ENCODE measurements at places on chromosomes 1 and 21.

DNA sequence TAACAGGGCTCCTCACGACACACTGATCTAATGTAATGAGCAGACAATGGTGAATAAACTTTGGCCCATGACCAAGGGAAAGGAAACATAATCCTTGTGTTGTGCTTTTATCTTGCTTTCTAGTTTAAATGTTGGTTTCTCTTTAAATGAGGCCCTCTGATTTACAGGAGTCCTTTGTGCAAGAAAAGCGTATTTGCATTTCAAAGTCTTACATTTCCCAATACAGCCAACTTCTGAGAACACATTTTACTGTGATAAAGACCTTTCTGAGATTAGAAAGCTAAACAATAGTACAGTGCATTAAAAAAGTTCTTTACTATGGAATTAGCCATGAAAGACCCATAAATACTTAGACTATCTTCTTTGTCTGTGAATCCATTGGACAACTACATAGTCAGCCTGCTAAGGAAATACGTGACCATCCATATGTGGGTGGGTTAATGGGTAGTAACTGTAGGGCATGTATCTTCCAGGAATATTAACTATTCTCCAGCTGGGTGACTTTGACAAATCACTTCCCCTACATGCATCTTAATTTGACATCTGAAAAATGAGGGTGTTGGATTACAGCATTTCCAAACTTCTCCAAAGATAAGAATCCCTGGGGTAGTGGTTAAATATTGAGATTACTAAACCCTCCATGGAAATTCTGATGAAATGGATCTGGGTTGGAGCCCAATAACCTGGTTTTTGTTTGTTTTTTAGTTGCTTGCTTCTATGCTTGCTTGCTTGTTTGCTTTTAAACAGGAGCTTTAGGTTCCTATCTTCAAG, 50.3 kb upstream of the USP1 start:
- DNase-seq = no peak

DNA sequence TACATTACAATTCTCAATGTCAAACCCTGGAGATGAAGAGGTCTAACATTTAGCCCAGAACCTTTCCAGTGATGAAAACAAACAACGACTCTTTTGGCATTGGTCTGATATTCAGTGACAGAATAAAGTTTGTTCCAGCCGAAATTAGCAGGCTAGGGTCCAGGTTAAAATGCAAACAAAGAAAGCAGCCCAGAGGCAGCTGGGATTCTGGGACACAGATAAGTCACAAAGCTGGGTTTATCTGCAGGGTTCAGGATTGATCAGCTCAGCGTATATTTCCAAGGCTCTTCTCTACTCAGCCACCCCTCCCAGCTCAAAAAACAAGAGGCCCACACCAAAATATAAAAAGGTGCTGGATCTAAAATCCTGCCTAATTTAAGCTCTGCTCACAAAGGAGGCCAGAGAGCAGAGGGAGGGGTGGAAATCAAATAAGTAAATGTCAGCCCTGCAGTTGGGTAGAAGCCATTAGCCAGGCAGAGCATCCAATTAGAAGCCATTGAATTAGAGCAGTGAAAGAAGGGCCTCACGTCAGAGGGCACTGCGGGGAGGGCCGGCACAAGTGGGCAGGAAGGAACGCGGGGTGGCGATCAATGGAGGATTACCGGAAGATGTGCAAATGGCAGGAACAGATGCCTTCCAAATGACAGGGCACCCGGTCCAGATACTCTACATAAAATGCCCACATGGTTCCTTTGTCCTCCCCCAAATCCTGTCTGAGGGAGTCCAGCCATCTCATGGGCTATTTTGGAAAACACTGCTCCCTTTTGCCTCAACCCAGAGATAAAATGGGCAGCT, 3.2 kb upstream of the KLHDC8A start:
- DNase-seq = no peak

DNA sequence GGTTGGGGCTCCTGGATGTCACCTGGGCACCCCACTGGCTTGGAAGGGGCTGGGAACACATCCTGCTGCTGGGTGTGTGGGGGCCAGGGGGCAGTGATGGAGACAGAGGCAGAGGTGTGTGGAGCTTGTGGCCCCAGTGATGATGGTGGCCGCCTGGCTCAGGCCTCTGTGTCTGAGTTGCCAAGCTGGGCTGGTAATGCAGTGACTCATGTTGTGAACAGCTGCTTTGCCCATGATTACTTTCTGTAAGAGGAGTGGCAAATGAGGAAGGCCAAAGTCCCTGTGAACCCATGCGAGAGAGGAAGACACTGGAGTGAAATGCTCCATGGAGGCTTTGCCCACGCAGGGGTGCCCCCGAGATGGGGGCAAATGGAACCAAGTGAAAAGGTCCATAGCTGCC, 86.8 kb downstream of the KCNJ6 start:
- DNase-seq = no peak

DNA sequence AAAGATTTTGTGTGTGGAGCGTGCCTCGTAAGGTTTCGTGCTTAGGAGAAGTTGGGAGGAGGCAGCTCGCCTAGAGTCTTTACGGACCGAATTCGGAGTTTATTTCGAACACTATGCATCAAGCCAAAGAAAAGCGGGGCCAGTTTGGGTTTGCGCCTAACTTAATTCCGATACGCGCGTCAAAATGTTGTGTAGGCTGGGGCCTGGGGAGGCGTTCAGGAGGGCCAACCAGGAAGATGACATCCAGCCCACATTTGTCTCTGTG, 6.4 kb downstream of the FOXD2 start:
- no peak for DNase-seq

DNA sequence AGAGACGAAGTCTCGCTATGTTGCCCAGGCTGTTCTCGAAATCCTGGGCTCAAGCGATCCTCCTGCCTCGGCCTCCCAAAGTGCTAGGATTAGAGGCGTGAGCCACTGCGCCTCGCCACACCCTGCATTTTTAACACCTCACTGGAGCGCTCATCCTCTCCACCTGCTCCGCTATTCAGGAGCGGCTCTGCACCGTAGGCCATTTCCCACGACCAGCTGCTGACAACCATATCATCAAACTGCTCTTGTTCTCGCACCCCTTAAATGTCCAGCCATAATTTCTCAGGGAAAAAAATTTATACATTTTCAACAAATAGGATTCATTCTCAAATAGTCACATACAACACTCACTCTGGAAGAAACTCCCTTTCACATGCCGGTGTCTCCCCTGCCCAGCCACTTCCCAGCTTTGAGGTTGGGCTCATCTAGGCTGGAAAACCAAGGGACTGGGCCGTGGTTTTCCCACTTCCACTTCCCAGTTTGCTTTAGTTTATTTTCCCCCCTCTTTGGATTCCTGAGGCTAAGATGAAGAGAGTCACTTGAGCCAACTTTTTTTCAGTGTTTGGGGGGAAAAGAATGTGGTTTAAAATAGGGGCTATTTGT, 639 bp upstream of the IPO9 start:
- DNase-seq = no peak

DNA sequence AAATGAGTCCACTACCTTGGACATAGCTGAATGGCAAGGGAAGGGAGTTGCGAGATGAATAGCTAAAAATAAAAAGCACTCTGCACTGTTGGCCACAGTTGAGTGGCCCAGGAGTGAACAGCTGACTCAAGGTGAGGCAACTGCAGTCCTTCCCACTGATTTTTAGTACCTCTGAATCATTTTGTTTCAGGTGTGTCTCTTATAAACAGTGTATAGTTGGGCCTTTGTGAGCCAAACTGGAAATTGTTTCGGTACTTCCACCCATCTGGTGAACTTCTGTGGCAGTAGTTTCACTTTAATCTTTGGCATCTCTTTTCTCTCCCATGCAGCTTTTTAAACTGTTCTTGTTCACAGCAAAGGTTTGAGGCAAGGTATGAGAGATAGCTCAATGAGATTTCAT, 122.7 kb downstream of the VAV3 start:
- no peak for DNase-seq

- no peak for DNase-seq
These were observed 1.2 kb upstream of the SMIM1 start for GRCh38 chr1:3771108-3772026.

GRCh38 chr1:94840808-94841207, 20.7 kb downstream of the SLC44A3 start:
- DNase-seq = no peak

- DNase-seq = no peak
These were observed 31.6 kb downstream of the MAPKAPK2 start for GRCh38 chr1:206716159-206716869.

GRCh38 chr1:24503059-24503751, 569 bp downstream of the RCAN3 start:
- DNase-seq = no peak

DNA sequence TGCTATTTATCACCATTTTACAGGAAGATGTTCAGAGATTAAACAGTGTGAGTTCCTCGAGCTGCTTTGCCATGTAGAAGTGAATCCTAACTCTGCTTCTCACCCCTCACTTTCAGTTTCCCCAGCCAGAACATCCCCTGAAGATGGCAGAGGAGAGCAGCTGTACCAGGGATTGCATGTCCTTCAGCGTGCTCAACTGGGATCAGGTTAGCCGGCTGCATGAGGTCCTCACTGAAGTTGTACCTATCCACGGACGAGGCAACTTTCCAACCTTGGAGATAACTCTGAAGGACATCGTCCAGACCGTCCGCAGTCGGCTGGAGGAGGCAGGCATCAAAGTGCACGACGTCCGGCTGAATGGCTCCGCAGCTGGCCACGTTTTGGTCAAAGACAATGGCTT, 16.9 kb downstream of the TENT5C start:
- DNase-seq = no peak

DNA sequence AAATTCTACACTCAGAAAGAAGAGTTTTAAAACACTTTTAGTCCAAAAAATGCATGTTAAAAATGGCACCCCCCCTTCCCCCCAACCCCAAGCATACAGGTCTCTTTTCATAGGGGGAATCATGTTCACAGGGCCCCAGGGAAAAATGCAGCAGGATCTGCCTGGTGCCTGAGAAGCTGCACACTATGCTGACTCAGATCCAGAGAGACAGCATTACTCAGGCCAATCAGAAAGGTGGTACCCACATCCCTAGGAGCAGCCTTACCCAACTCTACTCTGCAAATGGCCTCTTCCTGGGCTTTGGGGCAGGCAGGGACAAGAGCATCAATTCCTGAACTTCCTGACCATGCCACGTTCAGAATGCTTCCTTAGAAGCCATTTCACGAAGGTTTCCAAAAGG, 119.0 kb downstream of the HIVEP3 start:
- no peak for DNase-seq

DNA sequence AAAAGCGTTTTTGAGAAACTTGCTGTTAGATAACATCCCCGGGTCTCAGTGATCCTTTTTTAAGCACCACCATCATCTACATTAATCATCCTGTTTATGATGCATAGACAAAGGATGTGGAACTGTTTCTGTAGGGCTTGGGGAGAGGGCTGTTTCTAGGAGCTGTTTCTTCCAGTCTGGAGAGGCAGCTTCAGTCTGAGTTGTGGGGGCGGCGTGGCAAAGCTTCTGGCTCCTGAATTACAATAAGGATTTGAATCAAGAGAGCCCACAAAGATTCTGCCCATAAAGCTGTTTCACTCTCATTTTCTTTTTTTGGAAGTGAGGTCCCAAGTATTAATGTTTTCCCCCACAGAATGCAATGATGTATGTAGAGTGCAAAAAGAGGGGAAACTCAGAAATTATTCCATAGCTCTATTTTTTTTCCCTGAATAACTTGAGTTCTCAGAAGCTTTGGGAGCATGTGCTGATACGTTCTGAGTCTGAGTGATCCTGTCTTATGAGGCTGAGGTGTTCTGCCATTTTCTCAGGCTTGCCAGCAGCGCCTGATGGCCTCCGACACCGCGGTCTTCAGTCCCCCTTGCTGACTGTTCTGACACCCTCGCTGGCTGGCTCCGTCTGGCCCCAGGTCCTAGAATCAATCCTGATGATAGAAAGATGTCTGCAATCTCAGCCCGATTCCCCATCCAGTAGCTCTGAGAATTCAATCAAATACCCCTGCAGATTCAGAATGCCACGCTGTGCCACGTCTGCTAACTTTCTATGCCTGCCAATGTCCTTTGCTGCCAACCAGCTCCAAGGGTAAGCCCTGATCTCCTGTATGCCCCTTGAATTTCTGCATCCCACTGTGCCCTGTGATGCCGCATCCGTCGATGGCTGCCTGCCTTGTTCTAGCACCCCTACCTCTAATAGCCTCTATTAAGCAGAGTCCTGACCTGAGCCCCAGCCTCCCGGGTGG, 92.4 kb upstream of the AKT3 start:
- DNase-seq = no peak

DNA sequence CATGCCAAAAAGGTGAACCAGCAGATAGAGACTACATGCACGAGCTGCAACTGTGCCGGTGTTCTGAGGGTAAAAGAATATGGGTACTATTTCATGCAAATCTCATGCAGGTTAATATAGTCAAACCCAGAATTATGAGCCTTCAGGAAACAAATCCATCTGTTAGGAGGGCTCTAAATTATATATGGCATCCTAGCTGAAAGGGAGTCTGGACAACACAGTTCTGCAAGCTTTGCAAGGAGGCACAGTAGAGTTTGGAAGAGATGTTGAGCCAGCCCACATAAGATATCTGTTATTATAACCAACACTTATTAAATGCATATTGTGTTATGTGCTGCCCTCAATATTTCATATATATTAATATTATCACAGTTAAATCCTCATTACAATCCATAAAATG, 50.5 kb upstream of the PALMD start:
- no peak for DNase-seq

DNA sequence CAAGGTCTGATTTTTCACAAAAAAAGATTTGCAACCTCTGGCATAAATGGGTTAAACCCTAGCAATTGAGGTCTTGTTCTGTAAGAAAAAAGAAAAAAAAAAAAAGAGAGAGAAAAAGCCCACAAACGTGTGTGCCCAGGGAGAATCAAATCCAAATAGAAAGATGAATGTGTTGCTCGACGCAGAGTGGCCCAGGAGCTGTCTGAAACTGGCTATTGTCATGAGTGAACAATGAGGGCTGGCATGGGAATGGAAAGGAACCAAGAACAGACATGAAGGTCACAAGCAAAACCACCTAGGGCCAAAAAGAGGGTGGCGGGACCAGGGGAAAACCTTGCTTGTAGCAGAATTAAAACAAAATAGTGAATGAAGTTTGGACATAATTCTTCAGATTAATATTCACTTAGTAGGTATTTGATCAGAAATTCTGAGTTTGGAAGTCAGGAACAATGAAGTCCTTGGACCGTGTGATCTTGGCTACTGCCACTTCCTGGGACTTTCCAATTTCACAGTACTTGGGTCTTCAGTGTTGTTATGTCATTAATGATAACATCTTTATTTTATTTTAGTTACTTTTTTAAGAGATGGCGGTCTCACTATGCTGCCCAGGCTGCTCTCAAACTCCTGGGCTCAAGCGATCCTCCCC, 3.1 kb downstream of the ENO1 start:
- DNase-seq = no peak

GRCh38 chr21:24290151-24290833, 1317.0 kb downstream of the MRPL39 start:
- no peak for DNase-seq

GRCh38 chr1:212229654-212230053, 55.6 kb upstream of the PPP2R5A start:
- no peak for DNase-seq

DNA sequence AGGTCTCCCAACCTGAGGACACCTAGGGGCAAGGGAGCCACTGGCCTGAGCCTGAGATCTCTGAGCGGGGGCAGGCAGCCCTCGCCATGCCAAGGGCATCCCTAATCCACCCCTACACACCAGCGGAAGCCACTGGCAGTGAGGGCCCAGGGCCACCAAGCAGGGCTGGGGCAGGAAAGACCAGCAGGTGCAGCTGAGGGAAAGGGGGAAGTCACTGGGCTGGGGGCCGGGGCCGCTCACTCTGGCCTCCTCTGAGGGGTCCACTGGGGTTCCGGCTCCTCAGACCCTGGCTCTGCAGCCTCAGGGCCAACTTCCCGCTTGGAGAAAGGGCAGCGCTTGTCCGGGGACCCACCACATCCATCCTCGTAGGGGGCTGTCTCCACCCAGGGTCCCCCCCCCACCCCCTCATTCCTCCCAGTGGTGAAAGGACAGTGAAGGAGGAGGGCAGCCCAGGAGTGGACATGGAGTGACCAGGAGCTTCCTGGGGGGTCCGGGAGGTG, 42.5 kb upstream of the ACTRT2 start:
- no peak for DNase-seq
